ENCODE measurements at places on chromosomes 2 and 18. TPM values are rescaled to one million over a fixed set of nuclear protein-coding genes. Genes with fewer than 3 reads are reported as not detected.

- DNase-seq: no peak
These were observed 176.5 kb upstream of the COPS8 start for GRCh38 chr2:236909193-236909504.

GRCh38 chr2:171046048-171046560, 114.6 kb downstream of the TLK1 start:
- DNase-seq: no peak

The CD302 gene
- total RNA-seq: 1.2 TPM

The RNF125 gene
- 3.1 TPM for total RNA-seq

DNA sequence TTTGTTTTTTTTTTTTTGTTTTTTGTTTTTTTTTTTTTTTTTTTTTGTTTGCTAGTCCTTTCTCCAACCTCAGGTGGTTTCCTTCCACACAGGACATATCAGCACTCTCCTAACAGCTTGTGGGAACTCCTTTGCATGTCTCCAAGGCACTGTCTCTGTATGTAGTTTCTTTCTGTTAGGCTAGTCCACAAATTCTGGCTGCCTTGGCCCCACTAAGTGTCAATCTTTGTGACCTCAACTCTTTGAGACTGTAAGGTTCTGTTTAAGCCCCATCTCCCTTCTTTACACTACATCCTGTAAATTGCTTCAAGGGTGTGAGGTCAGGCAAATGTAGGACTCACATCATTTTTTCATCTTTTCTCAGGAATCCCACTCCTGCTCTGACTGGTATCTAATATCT, 85.1 kb downstream of the NCOA1 start:
- DNase-seq: no peak

GRCh38 chr18:77622009-77622692, 372.5 kb downstream of the GALR1 start:
- no peak for DNase-seq

GRCh38 chr2:226215902-226216503, 583.6 kb downstream of the IRS1 start:
- DNase-seq: peak; percentile 15

GRCh38 chr2:37625796-37626571, 45.5 kb downstream of the CDC42EP3 start:
- DNase-seq: no peak

GRCh38 chr2:50347358-50348044, 684.4 kb downstream of the NRXN1 start:
- DNase-seq: no peak

- no peak for DNase-seq
These were observed 61.7 kb downstream of the CD226 start for GRCh38 chr18:69885841-69886531.

The FOXI3 gene
- total RNA-seq: not detected

DNA sequence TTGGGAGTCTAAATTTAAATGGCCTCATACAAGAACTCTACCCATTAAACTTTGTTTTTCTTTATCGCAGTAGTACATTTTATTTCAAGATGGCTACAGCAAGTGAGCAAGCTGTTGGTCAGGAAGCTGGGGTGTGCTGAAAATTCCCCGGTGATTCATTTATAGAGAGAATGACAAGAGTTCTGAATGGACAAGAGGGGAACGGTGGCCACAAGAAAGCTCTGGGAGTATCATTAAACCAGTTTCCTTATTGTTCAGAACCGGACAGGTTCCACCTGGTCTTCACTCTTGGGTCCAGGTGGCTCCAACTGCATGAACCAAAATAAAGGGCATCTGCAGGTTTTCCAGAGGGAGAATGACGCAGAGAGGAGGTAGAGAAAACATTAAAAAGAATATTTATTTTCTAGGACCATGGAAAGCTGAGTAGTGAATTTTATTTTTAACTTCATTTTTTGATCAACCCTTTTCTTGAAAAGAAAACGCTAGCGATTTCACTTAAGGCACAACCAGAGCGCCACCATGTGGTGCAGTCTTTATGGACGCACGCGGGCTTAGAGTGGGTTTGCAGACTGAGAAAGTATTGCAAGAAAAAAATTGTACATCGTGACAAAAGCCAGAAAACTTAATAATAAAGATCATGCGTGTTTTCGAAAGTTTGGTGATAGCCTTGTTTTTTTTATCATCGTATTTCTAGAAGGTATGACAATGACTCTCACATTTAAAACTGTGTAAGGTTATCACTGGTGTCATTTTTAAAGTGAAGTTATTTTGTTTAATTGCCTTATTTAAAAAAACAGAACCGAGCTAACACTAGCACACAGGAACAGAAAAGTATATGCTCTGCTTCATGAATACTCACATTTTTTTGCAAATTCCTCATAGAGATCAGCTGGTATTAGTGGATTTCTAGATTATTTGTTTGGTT, 97.9 kb upstream of the NOL4 start:
- DNase-seq: no peak

- no peak for DNase-seq
These were observed 5.9 kb downstream of the GBX2 start for GRCh38 chr2:236162031-236162845.

The OTOF gene
- total RNA-seq: not detected

- no peak for DNase-seq
These were observed 89.3 kb upstream of the GPC1 start for GRCh38 chr2:240346015-240346752.

DNA sequence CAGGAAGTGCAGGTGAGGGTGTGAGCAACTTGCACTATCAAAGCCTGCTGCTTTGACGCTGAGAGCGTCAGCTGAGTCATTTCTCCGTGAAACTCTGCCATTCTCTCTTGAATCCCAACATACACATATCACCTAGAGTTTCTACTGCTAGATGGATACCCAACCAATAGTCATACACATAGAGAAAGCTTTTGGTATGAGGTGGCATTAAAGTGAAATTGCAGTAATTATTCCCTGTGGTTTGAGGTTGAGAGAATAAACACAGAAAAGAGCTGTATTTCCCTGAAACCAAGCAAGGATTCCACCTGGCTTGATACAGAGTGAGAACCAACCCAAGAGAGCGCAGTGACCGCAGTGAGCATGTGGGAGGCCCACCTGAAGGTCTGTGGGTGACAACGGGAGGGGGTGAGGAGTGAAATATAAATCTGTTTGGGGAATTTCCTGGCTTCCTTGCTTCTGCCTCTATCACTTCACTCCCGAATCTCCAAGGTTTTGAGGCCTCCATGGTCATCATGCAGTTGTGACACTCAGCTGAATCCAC, 28.8 kb upstream of the TMEM18 start:
- DNase-seq: no peak

DNA sequence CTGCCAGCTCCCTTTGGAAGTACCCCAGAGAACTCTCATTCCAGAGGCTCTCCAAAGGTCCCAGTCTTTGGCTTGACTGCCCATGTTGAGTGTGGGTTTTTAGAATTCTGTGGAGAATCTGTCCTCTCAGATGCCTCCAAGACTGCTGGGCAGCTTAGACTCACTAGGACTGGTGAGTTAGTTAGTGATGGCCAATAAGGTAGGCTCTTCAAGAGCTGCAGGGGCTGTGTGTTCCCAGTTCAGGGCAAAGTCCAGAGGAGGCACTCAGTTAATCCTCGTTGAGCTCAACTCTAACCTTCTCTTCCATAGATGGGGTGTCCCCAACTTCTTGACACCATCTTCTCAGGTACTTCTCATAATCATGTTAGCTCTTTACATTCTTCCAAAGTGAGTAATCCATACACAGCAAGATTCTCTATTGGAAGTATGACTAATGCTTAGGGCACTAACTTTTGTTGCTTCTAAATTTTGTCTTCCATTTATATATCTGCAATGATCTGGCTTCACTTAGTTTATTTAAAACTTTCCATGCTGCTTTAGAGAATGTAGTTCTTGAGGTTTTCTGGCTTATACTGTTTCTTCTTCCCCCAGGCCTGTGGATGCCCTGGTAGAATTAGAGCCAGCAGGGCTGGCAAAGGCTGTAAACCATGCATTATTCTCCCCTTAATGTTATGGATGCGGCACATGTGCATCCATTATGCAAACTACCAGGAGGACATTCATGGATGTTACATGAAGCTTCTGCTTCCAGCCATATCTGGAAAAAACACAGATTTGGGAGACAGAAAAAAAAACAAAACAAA, 88.9 kb downstream of the POLE4 start:
- no peak for DNase-seq

The ADD2 gene
- 15.4 TPM for total RNA-seq

DNA sequence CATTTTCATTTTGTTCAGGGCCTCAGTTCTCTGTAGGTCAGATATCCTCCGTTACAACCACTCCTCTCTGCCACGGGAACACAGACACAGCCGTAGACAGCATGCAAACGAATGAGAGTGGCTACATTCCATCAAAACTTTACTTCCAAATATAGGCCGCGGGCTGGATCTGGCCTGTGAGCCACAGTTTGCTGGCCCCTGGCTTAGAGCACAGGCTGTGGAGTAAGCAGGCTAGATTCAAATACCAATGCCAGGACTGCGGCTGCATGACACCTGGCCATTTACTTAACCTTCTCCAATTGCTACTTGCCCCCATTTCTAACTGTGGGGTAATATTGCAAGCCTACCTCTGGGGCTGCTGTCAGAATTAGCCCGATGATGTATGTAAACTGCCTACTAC, 325.8 kb upstream of the POU3F3 start:
- no peak for DNase-seq

DNA sequence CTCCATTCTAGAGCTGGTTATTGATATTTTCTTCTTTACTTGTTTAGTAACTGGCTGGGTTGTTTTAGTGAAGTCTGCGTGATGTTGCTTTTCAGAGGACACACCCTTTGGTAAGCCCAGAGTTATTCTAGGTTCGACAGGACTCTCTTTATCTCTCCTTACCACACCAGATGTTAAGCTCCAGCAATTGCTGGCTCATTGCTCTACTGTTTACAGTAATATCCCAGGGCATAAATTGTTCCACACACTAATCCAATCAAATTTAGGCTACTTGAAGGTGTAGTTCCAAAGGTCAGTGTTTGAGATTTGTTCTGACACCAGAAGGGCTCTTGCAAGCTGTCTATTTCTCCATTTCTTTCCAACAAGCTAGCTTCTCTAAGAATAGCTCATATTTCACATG, 506.6 kb downstream of the NR4A2 start:
- DNase-seq: no peak

GRCh38 chr2:18599509-18600254, 10.3 kb upstream of the NT5C1B start:
- no peak for DNase-seq

The ALK gene
- total RNA-seq: not detected

- DNase-seq: no peak
These were observed 59.9 kb upstream of the PID1 start for GRCh38 chr2:229330952-229331351.

GRCh38 chr18:39946623-39947061, 2008.4 kb upstream of the PIK3C3 start:
- no peak for DNase-seq

DNA sequence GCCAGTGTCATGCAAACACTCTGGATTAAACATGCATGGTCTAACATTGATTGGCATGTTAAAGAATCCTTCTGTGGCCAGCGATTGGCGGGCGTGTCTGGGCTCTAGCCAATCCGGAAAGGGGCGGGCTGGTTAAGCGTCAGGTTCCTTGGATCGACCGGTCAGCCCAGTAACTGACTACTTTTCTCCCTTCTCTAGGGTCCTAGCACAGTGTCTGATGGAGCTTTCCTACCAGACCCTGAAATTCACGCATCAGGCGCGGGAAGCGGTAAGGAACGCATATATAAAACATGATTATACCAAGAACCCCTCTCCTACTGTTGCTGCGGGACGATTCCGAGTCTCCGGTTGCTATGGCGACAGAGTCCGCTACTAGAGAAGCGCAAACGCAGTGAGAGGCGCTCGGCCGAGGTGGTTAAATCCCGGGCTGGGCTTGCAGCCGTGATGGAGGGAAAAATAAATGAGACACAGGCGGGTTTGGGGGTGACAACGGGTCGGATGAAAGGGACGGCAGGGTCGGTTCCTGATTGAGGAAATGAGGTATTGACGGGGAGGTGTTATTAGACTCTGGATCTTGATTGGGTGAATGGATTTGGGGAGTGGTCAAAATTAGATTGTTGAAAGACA, 29.4 kb downstream of the KATNAL2 start:
- DNase-seq: peak; percentile 52

The IGFBP2 gene
- not detected for total RNA-seq

The QPCT gene
- 1.9 TPM for total RNA-seq

The TTC21B gene
- total RNA-seq: 29.2 TPM
